ENCODE measurements at places on chromosomes 4 and X.

GRCh38 chr4:145055533-145056257, 42.3 kb downstream of the ANAPC10 start:
- DNase-seq = no peak

DNA sequence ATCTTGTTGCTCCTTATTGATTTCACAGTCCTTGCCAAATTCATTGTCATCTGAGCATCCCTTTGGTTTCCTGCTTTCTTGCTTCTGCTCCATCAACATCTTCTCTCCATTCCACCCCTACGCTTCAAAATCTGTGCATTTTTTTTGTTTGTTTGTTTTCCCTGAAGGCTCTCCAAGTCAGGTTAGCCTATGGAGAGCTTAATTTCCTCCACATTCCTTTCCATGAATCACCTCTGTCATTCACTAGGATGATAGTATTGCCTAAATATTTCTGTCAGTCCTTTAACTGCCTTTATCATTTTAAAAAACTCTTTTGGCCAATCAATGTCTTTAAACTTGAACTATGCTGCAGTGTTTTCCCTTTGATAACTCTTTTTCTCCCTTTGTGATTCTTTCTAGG, 67.7 kb downstream of the PPARGC1A start:
- no peak for DNase-seq

- DNase-seq = no peak
These were observed at the start of gene IGFBP7 for GRCh38 chr4:57109847-57110639. Gene IGFBP7 (minus strand): TSS chr4:57110385. CDS start chr4:57110351, 34 bp downstream.

GRCh38 chr4:124980276-124980752, 267.8 kb upstream of the ANKRD50 start:
- no peak for DNase-seq

DNA sequence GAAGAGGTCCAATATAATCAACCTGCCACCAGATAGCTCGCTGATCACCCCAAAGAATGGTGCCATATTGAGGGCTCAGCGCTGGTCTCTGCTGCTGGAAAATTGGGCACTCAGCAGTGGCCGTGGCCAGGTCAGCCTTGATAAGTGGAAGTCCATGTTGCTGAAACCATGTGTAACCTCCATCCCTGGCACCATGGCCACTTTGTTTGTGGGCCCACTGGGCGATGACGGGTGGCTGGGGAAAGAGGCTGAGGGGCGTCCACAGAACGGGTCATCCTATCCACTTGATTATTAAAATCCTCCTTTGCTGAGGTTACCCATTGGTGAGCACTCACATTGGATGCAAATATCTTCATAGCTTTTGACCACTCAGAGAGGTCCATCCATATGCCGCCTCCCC, 7.7 kb downstream of the F8A2 start:
- no peak for DNase-seq

- no peak for DNase-seq
These were observed 110.0 kb downstream of the PSAPL1 start for GRCh38 chr4:7324651-7325121.

DNA sequence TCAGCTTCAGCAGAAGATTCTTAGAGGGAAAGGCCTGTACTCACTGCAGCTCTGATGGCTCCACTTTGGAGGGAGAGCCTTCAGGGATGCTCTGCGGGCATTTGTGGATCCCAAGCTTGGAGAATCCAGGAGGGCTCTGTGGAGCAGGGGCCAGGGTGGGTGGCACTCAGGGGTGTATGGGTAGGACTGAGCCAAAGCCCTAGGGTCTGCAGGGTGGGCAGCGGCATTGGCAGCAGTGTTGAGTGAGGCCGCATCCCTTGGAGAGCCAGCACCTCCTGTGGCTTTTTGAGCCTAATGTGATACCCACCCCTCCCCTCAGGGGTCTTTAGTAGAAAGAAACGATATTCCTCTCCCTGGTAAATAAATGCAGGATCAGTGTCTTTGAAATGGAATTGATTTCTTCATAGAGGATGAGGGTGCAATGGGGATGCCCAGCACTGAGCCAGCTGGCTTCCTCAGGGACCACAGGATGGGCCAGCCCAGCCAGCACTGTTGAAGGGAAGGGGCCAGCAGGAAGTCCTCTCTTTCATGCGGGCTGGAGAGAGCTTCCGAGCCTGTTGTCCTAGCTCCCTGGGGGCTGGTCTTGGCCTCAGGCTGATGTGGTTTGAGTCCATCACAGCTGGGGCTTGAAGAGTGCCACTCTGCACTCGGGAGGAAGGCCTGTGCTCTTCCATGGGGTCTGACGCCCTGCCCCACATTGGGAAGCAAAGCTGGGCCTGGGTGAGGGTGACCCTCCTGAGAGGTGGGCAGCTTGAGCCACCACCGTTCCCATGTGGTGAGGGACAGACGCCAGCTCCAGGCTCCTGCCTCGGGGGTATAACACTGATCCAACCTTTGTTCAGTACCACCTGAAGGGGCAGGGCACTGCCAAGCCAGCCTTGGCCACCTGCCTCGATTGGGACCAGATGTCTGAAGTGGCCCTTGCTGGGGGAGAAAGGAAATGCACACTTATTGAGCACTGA, 49.5 kb downstream of the PSAPL1 start:
- no peak for DNase-seq

- no peak for DNase-seq
These were observed 82.4 kb upstream of the HPRT1 start for GRCh38 chrX:134377537-134377936.

DNA sequence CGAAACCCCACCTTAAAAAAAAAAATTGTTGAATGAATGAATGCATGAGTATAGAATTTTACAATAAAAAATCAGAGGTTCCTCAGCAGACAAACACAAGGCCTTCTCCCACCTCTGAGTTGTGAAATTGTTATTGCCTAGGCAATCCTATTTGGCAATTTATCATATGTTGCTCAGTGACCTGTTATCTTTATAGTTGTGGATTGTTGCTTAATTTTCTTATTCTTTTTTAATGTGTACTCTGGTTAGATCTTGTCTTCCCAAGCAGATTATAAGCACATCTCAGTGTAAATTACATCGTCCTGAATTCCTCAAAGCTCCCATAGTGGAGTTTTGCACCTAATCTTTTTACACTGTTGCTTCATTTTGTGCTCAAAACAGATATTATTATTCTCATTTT, 71.9 kb downstream of the RBM47 start:
- no peak for DNase-seq

- DNase-seq = no peak
These were observed 48.5 kb downstream of the FSTL5 start for GRCh38 chr4:162115333-162115732.

DNA sequence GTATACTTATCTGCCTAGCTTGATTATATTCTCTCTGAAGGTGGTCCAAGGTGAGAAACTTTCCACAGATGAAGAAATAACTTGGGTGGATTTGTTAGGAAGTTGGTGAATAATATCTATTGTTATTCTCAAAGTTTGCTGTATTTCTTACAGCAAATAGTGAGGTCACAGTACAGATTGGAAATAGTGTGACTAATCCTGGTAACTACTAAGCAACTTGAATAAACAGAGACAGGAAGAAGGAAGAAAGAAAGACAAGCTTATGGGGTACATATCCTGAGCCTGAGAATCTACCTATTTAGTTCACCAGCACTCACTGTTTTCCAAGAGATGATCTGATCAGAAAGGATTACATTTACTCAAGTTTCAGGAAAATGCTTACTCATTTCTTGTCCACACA, 1416.1 kb downstream of the RPA4 start:
- no peak for DNase-seq

GRCh38 chr4:56085275-56085674, 136.5 kb downstream of the CEP135 start:
- DNase-seq = no peak

- no peak for DNase-seq
These were observed 67.5 kb downstream of the TBL1X start for GRCh38 chrX:9532349-9532748.

DNA sequence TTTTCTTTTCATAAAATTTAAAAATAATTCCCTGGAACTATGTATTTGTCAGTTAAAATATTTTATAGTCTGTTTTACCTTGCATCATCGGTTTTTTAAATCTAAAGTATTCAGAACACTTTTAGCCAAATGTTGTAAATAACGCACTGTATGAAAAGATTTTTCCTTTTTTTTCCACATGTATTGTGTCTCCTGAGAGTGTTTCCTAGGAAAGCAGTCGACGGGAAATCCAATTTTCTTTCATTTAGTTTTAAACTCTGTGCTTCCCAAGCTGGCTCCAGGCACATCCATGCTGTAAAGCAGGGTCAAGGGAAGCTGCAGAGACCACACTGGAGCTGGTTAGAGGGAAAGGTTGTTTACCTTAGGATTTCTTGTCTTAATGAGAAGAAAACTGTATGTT, 1724.3 kb upstream of the TENM3 start:
- DNase-seq = no peak

DNA sequence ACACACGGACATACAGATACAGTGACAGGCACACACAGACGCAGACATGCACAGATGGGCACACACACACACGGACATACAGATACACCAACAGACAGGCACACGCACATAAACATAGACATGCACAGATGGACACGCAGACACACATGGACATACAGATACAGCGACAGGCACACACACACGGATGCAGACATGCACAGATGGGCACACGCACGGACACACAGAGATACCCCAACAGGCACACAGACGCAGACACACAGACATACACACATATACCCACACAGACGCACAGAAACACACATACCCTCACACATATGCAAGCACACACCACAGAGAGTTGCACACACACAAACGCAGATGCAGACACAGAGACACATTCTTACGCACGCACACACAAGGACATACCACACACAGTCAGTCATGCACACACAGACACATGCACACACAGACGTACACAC, 24.4 kb upstream of the SLC25A6 start:
- DNase-seq = no peak

GRCh38 chrX:69618803-69619202, 2.9 kb downstream of the EDA start:
- DNase-seq = no peak

DNA sequence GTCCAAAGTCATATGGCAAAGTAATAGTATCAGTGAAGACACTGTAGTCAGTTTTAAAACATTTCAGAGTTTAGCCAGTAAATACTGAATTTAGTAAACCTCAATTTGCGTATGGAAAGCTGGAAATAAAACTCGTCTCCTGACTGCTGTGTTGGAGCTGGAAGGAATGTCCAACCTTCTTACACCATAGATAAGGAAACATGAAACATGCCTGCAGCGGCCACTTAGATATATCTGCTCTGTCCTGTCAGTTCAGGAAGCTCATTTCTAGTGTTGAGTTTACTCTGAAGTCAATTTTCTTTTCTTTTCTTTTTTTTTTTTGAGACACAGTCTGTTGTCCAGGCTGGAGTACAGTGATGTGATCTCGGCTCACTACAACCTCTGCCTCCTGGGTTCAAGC, 21.2 kb downstream of the ARHGAP10 start:
- no peak for DNase-seq

DNA sequence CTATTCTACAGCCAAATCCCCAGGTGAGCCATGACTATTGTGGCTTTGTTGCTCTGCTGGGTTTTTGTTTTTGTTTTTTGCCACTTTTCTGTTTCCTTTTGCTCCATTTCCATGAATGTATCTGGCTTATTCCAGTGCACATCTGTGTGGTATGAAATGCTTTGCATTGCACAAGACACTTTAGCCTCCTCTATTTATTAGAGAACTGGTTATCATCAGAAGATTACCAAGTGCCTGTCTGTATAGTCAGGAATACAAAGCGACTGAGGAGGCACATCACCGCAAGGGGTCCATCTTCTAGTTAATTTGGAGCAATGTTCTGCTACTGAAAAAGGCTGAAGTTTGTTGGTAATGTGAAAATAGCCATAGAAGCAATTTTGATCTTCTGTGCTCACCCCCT, 120.8 kb downstream of the DCLK2 start:
- DNase-seq = no peak

- DNase-seq = no peak
These were observed 227.3 kb upstream of the TENM3 start for GRCh38 chr4:182015893-182016292.

DNA sequence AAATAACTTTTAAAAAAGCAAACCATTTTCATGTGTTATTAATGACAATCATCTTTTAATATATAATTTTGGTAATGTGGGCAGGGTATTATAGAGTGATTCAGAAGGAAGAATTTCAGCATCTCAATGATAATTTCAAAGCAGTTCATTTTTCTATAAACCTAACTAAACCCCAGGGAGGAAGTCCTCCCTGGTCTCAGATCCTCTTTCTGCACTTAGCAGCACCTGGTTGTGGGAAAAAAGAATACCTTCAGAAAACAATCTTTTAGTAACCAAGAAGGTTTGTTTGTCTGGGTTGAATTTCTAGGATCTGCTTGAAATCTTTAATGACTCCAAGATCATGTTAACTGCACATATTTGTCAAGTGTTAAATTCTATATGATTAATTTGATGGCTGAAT, 29.9 kb downstream of the DKK2 start:
- no peak for DNase-seq

DNA sequence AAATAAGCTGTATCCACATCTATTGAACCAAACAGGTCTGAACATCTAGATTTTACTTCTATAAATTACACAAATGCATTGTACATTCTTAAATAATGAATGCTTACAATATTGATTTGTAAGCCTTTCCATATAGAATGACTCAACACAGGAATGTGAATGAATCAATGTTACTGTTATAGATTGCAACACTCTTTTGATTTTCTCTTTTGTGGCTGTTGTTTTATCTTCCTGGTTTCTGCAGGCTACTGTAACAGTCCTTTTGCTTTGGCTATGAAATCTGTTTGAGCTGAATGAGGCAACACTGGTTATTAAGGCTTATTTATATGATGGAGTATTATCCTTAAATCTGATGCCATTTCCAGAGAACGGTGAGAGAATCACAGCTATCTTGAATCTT, 49.5 kb downstream of the GPR50 start:
- no peak for DNase-seq

- no peak for DNase-seq
These were observed 17.8 kb upstream of the GABRQ start for GRCh38 chrX:152619897-152620296.

- DNase-seq = no peak
These were observed 1328.3 kb downstream of the C4orf33 start for GRCh38 chr4:130424211-130424610.

- DNase-seq = no peak
These were observed 121.1 kb downstream of the BANK1 start for GRCh38 chr4:101911616-101912015.

DNA sequence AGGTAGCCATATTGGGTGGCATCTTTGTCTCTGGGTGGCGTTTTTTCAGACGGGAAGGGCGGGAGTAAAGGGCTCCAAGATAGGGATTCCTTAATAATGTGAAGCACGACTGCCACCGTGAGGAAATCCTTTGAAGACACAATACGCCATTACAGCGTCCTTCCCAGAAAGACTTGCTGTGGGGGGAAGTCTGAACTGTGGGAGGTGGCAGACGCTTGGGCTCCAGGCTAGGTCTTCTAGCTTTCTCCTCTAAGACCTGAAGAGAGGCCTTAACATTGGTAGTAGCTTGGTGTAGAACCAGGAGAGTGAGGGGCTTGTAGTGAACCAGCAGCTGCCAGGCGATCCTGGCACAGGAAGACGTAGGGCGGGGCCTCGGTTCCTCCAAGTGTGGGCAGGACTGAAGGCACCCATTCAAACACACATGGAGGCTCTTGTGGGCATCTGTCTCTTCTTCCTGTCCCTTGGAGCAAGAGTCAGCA, 197.3 kb downstream of the OR13H1 start:
- no peak for DNase-seq
